Fibroblast of lung (primary cell): ENCODE measurements at places on chromosomes 7 and 10.

DNA sequence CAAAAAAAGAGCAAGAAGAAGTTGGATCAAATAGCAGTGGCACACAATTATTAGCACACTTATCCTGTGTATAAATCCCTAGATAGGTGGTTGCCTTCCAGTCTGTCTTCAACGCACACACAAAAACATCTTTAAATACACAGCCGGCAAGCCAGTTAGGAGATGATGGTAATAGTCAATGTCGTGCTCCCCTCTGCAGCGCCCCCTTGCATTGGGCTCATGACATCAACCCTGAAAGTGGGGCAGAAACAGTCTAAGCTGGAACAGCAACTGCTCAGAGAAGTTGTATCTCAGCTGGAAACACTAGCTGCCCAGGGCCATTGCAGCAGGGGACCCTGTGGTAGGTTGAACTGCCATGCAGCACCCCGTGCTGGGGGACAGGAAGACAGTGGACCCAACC is 179.5 kb upstream of the YAE1 start:
- no peak for DNase-seq

GRCh38 chr10:110836706-110837105 is 35.0 kb upstream of the PDCD4 start:
- DNase-seq, result no peak

- no peak for DNase-seq
Measured at GRCh38 chr10:123408660-123409059, 254.5 kb downstream of the BUB3 start.

GRCh38 chr7:141381794-141382427 is 169.3 kb upstream of the AGK start:
- DNase-seq, result no peak

DNA sequence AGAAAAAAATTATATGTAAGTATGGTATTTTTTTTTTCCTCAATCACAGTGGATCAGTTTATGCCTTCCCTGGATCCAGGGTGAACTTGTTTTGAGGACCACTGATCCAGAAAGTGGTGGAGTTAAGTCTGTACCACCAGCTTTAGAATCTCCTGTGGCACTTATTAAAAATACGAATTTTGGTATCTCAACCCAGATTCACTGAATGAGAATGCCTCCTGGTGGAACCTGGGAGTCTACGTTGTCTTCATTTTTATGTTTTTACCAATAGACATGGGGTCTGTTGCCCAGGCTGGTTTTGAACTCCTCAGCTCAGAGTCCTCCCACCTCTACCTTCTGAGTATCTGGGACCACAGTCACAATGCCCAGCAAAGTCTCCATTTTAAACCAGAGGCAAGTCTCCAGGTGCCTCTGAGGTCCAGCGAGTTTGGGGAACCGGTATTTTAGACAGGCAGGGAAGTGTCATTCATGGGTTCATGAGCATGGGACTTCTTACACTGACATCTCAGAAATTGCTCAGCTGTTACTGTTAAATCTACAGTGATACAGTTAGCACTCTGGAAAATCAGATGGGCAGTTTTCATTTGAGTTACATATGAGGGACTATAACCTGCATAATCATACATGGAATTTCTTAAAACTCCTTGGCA is 200.9 kb downstream of the AUTS2 start:
- no peak for DNase-seq

DNA sequence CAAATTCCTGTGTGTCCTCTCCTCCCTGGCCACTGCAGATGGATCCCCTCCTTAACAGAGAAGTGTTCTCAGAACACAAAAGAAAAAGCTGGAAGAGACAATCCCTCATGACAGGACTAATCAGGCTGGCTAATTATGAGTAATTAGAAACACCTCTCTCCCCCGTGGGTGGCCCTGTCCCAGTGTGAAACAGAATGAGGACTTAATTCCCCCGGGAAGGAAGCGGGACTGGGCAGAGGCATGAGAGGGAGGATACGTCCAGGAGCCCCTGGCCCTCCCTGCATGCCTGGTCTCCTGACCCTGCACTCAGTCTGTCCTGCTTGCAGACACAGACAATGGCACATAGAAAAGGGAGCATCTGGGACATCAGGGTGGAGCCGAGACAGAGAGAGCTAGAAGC is 7.6 kb upstream of the ADCYAP1R1 start:
- no peak for DNase-seq

DNA sequence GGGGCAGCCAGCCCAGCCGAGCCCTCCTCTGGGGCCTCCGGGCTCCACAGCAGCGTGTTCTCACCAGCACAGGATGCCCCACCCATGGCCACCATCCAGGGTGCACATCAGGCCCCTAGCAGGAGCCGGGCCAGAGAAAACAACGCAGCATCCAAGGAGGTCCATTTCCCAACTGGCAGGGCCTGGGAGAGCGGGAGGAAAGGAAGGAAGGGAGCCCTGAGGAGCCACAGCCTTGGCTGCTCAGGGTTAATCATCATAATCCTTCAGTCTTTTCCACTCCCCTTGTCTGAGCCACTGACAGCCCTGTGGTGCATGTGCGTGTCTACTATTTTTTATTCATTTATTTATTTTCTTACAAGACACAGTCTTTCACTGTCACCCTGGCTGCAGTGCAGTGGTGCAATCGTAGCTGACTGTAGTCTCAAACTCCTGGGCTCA is 3.6 kb downstream of the PLAC9 start:
- DNase-seq, result peak; percentile 99

GRCh38 chr7:87512906-87513305 is 37.4 kb upstream of the ABCB4 start:
- no peak for DNase-seq

DNA sequence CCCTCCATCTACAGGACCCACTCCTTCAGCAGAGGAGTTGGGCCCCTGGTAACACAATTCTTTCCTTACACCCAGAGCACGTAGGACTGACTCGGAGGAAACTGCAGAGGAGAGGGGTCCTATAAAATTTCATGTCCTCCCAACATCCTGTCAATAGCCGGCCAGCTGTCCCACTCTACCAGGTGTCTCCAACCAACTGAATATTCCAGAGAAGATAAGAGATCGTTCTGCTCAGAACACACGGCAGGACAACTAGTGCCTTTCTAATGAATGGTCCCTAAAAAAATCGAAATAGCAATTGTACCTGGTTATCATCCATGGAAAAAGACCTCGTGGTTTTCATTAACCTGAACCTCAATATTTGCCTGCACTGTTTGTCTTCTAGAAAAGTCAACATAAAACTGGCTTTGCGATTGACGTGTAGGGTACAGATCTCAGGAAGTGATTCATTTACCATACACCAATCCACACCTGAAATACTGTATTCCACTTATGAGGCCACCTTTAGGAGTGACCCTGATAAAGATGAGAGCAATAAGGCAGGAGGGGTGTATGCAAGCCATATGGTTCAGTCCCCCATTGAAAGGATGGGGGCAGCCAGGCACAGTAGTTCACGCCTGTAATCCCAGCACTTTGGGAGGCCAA is 111.7 kb downstream of the PARP12 start:
- no peak for DNase-seq

GRCh38 chr10:122149561-122150505 is 121.3 kb upstream of the BTBD16 start:
- no peak for DNase-seq

DNA sequence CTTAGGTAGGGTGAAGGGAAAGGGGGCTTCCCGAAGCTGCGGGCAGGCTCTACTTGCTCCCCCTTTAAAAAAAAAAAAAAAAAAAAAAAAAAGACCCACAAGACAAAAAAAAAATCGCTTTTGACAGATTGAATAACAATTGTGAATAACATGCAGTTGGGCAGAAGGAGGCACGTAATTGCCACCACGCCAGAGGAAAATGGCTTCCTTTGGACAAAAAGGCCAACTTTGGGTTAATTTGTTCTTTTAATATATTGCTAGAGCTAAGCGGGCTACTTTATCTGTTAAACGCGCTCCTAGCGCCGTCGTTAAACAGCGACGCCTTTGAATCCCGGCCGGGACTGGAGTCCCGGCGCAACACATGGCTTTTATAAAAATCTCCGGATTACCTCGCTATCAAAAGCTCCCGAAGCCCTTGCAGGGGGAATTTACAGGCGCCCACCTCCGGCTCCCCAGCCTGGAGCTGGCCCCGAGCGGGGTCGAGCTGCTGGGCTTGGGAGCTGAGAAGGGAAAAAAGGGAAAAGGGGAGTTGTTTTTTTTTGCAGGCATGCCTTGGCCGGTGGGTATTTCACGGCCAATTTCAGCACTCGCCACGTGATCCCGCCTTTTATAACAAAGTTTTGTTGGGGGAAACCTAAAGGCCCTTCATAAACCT is 1.2 kb downstream of the HOXA11 start:
- DNase-seq, result no peak

GRCh38 chr7:70710011-70710480 is 421.9 kb upstream of the GALNT17 start:
- DNase-seq, result peak; percentile 72

DNA sequence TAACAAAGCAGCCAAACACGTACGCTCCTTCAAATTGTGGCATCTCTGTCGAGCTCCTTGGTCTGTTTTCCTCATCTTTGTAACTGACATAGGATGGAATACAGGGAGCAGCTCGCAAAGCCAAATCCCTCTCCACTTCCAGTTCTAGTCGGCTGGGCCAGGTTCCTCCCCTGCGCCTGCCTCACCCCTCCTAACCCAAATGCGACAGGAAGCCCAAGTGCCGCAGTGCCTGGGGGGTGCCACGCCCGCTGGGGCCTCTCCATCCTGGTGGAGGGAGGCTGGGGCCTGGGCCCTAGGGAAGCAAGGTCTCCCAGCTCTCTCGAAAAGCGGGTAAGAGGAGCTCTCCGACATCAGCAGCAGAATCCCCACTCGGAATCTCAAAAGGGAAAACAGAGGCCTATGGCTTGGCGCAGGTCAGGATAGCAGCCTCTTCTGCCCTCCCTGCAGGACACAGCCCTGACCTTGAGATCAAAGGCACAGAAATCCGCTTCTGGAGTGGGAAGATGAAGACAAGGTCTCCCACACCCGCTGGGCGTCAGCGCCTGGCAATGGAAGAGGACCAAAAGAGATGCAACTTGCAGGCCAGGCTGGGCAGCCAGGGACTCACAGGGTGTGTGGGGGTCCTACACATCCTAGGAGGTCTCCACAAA is 165.8 kb downstream of the NRF1 start:
- no peak for DNase-seq

- DNase-seq, result peak; percentile 94
Measured at GRCh38 chr10:87740254-87740655, 77.8 kb downstream of the ATAD1 start.

DNA sequence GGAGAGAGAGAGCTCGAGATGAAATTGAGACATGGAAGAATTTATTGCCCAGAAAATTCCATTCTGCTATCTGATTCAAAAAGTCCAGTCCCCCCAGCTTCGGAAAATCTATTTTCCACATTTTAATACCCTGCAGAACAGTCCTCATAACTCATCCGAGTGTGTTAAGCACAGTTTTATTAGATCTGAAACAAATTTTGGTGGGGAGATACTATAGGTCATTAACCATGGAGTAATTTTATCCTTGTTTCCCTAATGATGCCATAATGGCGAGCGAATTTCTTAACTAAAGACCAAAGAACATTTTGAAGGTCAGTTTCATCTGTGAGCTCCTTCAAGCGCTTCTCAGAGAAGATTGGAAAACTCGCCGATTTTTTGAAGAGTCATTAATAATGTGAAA is 78.1 kb downstream of the HIF1AN start:
- DNase-seq, result no peak

GRCh38 chr10:17836942-17837341 is 27.8 kb downstream of the MRC1 start:
- peak; percentile 83 for DNase-seq

GRCh38 chr10:15801641-15802040 is 58.7 kb downstream of the MINDY3 start:
- DNase-seq, result no peak

GRCh38 chr10:117500456-117500855 is 42.1 kb upstream of the EMX2 start:
- no peak for DNase-seq

GRCh38 chr10:101993651-101994200 is 62.2 kb downstream of the ARMH3 start:
- no peak for DNase-seq

DNA sequence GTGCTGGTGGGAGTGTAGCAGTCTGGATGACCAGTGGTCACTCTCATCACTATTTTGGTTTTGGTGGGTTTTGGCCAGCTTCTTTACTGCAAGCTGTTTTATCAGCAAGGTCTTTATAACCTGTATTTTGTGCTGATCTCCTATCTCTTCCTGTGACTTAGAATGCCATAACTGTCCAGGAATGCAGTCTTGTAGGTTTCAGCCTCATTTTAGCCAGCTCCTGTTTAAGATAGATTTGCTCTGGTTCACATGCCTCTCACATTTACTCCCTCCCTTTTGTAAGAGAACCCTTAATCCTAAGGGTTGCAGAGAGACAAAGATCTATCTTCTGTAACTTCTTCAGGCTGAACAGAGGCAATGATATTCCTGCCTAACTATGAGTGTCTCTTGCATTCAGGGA is 51.2 kb upstream of the INHBA start:
- DNase-seq, result peak; percentile 36

- no peak for DNase-seq
Measured at GRCh38 chr7:4277936-4278335, 404.2 kb upstream of the FOXK1 start.

GRCh38 chr10:103067956-103068355 is 125.1 kb downstream of the NT5C2 start:
- DNase-seq, result no peak

DNA sequence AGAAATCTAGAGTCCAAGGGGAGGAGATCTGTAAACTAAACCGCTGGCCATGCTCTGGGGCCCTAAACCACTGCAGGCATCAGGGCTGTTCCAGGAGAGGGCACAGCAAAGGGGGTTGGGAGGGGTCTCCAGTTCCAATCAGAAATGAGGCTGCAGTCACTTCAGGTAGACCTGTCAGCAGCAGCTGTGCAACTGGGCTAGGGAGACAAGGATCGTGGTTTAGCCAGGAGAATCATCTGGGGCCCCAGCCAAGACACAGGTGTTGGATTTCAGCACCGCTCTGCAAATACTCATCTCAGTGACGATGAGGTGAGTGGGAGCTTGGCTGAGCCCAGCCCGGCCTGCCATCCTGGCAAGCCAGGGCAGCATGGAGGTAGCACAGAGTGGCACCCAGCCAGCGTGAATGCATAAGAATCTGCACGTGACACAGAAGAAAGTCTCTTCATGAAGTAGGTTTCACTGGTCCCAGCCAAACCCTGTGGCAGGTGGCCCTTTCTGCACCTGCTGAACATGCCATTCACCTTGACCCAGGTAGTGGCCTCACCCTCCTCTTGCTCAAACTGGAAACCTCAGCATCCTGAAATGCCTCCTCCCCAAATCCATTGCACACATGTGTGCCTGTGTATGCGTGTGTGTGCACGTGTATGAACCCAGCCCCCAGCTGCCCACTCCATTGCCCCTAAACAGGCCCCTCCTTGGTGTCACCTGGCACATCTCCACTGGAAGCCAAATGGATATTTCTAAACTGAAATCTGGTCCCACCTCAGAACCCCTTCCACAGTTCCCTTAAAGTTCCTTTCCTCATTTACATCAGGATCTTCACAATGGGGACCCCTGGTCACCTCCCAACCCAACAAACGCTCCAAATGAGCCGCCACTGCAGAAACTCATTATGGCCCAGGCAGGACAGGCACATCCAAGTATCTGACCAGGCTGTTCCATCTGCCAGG is 9.6 kb downstream of the GPRIN2 start:
- DNase-seq, result no peak

- DNase-seq, result no peak
Measured at GRCh38 chr10:16603308-16603707, 81.6 kb upstream of the C1QL3 start.

- DNase-seq, result no peak
Measured at GRCh38 chr10:77566236-77566635, 71.4 kb downstream of the KCNMA1 start.
